Right cardiac atrium (tissue), 5 donors: ENCODE measurements at places on chromosomes 12 and 14. TPM values are rescaled to one million over a fixed set of nuclear protein-coding genes. Genes with fewer than 3 reads are reported as not detected.

GRCh38 chr12:50201987-50202521 lies 34.9 kb upstream of the CERS5 start:
- DNase-seq = no peak

GRCh38 chr12:124549629-124550028 lies 17.8 kb downstream of the NCOR2 start:
- no peak for DNase-seq

- DNase-seq = no peak
Observed at GRCh38 chr12:47318963-47319362, 239.2 kb upstream of the AMIGO2 start.

DNA sequence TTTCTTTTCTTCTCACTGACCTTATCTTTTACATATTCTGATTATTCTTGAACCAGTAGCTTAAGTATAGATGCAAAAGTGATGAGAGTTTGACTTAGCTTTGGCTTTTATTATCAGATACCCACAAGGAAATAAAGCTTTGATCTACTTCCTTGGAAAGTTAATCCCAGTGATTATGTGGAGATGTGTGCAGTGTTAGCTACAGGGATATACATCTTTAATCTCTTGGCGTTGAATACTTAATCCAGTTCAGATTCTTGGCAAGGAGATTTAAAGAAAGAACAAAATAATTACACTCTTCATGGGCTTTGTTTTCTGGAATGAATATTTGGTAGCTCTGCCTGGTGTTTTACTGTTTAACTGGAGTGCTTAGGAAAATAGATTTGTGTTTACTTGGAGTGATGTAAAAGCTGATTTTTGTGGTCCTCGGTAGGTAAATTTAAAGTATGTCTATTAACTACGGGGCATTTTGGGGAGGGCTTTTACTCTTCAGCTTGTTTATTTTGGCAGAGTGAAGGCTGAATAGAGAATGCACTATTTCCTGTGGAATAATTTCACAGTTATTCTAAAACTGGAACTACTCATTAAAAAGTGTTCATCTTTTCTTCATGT lies 150.1 kb upstream of the LRIG3 start:
- DNase-seq = no peak

DNA sequence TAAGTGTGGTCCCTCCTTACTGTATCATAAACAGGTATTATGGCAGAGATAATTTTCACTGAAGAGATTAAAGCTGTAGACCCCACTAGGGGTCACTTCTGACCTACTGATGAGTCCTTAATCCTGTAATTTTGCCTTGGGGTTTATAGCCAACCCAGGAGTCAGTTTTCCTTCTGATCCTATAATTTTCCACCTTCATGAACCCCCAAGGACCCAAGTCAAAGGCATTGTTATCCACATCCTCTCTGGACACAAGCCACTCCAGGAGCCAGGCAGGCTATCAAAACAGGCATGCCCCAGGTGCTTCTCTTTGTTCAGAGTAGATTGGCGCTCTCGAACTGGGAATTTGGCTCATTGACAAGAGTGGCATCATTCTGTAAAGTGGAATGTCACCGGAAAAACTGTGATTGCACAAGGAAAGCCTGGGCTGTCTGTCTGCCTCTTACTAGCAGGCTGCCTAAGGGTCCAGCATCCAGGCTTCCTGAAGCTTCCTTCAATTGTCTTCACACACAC lies 1523.2 kb upstream of the FLRT2 start:
- no peak for DNase-seq

DNA sequence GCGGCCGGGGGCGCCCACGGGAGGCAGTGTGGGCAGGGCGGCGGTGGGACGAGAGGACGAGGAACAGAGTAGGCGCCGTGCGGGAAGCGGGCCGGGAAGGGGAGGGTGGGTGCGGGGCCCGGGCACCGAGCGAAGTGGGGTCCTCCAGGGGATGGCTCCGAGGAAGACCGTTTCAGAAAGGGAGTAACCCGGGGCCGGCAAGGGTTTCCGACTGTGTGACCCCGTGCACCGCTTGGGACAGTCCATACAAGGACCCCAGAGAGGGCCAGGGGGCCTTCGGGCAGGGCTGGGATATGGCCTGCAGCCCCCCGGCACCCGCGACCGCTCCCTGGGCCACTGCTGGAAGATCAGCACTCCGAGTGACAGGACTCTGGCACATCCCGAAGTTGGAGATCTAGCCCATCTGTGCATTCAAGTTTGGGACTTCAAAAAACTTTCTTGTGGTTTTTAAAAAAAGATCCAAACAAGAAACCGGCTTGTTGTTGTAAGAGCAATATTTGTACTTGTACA lies 448 bp downstream of the TSPAN9 start:
- peak; percentile 41 for DNase-seq

DNA sequence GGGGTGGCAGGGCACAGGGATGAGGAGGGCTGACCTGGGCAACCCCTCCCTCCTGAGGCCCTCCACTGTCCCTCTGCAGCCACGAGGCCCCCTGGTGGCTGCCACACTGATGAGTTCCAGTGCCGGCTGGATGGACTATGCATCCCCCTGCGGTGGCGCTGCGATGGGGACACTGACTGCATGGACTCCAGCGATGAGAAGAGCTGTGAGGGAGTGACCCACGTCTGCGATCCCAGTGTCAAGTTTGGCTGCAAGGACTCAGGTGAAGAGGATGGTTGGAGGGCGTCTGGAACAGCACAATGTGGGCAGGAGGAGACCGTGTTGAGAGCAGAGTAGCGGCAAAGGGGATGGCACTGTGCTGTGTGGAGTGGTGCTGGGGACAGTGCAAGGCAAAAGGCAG lies 25.7 kb upstream of the LRP1-AS start:
- no peak for DNase-seq

- no peak for DNase-seq
Observed at GRCh38 chr12:6532051-6532926, 2.0 kb upstream of the GAPDH start.

- no peak for DNase-seq
Observed at GRCh38 chr12:11559626-11560340, 89.7 kb upstream of the ETV6 start.

GRCh38 chr12:96810057-96810456 lies 97.0 kb upstream of the NEDD1 start:
- DNase-seq = no peak

DNA sequence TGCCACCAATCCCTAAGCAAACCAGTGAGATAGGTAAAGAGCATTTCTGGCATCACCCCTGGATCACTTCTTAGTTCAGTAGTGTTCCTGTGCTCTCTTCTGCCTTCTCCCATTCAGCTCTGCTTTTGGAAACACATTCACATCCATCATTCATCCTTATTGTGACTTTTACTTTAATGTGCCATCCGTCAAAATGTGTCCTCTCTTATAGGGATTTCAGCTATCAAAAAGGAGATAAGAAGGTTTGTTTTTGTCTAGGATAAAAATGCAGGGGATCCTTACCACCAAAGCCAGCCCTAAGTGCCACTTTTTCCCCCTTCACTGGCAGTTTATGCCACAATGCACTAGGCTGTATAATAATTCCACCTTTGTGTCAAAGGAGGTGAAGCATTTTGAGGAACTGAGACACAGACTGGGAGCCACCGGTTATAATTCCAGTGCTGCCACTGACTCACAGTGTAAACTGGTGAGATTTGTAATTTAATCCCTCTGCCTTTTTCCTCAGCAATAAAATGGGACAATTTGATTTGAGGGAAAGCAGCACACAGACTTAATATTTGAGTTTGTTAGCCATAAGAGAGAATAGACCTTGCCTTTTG lies 158.6 kb downstream of the PAX9 start:
- no peak for DNase-seq

GRCh38 chr14:101817501-101818001 lies 56.0 kb downstream of the PPP2R5C start:
- DNase-seq = no peak

- DNase-seq = no peak
Observed at GRCh38 chr14:96106891-96107290, 67.7 kb downstream of the C14orf132 start.

GRCh38 chr14:55192054-55192621 lies 753 bp upstream of the DLGAP5 start:
- DNase-seq = no peak

GRCh38 chr12:42728770-42729534 lies 139.4 kb upstream of the PRICKLE1 start:
- no peak for DNase-seq

DNA sequence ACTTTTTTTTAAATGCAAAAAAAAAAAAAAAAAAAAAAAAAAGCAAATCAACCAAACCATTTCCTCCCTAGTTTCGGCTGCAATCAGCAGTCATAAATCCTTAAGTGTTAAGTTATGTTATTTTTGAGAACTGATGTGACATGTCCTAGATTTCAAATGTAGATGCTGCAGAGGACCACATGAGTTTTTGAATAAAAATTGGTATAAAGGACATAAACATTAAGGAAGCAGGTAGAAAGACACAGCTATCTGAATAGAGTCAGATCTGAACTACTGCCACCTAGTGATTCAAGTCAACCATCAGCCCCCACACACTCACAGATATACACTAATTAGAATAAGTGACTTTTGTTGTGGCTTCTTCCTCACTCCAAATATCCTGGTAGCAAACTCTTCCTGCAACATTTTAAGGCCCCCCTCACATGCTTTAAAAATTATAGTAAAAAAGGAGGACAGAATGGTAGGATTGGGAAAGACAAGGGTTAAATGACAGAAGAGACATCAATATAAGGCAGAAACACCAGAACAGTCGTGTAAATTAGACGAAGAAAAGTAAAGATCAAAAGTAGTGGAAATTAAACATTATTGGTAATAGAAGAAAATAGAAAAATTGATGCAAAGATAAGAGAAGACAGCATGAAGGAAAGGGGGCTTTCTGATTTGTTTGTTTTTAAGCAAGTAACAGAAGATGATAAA lies 394.5 kb upstream of the ATP2B1 start:
- no peak for DNase-seq

DNA sequence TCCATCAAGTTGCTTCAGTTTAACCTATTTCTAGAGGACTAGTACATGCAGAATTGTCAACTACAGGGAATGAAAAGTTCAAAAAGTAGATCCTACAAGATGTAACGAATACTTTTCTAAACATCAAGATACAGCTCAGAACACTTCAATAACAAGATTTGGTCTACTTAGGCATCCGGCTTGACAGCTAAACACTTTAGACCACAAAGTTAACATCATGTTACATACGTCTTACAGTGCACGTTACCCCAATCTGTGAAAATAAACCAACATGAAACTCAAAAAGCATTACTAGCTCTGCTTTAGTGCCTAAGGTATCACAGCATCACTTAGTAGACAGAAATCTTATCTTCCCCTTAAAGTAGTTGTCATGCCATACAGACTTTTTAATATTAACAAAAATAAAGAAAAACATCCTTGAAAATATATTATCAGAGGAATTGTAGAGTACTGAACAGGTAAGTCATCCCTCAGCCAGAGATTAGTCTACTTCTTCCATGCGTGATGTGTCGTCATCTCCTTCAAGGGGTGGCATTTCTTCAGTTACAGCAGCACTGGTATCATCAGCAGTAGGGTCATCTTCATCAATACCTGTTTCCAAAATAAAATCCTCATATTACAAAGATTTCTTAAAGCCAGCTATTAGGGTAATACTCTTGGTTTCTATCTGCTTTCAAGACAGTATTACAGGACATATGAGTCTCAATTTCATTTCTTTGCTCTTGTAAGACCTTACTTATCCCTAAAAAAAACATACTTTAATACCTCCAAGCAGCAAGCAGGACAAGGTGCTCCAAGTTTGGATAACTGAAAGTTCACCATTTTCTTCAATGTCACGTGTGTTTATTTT lies 5.4 kb downstream of the HSP90AA1 start:
- no peak for DNase-seq

DNA sequence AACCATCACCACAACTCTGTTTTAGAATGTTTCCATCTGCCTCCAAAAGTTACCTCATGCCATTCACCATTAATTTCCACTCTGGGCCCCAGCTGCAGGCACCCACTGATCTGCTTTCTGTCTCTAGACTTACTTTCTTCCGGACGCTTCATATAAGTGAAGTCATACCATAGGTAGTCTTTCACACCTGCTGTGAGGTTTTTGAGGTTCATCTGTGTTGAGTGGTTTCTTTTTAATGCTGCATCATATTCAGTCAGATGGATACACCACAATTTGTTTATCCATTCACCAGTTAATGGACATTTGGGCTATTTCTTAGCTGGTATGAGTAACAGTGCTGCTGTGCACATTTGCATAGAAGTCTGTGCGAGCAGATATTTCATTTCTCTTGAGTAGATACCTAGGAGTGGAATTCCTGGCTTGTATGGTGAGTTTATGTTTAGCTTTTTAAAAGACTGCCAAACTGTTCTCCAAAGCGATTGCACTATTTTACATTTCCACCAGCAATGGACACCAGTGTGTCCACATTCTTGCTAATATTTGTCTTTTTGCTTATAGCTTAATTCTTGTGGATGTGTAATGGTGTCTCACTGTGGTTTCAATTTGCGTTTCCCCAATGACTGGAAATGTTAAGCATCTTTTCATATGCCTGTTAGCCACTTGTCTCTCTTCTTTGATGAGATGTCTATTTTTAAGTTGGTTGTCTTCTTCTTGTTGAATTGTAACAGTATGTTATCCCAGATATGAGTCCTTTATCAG lies 48.3 kb downstream of the ZFYVE21 start:
- DNase-seq = no peak

DNA sequence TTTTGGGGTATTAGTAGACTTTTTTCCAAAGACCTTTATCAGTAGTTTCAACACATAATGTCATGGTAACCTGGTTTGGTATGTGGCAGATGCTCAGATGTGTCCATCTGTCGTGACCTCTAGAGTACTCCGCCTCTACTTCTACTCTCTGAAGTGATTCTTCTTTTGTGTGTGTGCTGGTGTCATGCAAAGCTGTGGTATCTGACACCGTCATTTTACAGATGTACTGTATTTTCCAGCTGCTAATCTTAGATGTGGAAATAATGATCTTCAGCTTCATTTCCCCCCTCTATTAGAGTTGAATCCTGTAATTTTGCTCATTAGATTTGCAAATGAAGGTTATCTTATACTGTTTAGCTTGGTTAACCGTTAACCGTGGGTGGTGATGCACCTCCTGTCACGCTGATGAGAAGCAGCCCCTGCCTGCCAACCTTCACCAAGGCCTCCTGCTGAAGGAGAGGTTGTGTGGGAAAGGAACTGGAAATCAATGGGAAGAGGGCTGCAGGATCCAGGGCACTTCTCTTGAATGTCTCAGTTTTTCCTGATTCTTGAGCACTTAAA lies 222.4 kb upstream of the AMIGO2 start:
- no peak for DNase-seq

- DNase-seq = no peak
Observed at GRCh38 chr12:59168647-59169046, 248.3 kb upstream of the LRIG3 start.

GRCh38 chr14:64875350-64875749 lies 4.4 kb downstream of the SPTB start:
- no peak for DNase-seq

Gene OAS3
- total RNA-seq = 6.1 TPM

Gene SYNJ2BP
- 42.7 TPM for total RNA-seq

Gene C1S
- total RNA-seq = 162 TPM

Gene P2RX7
- total RNA-seq = 2.2 TPM

Gene RNASE1
- total RNA-seq = 348 TPM

Gene GLIPR1L2
- 1.8 TPM for total RNA-seq

Gene FGF23
- total RNA-seq = not detected

Gene NOXRED1
- total RNA-seq = not detected

Gene ITGB7
- total RNA-seq = 1.6 TPM

Gene CCDC177
- total RNA-seq = not detected

Gene TMEM233
- 0.42 TPM for total RNA-seq

Gene COCH
- 0.38 TPM for total RNA-seq

Gene PTPRB
- total RNA-seq = 40.0 TPM
